CD4-positive, alpha-beta T cell (primary cell): ENCODE measurements at places on chromosomes 2 and 18. TPM values are rescaled to one million over a fixed set of nuclear protein-coding genes. Genes with fewer than 3 reads are reported as not detected.

The RETSAT gene
- total RNA-seq, result 19.2 TPM

The MAP3K19 gene
- not detected for total RNA-seq

The CFC1 gene
- not detected for total RNA-seq

The VIT gene
- total RNA-seq, result not detected

The ZNF521 gene
- total RNA-seq, result not detected

The NPPC gene
- not detected for total RNA-seq

The CCDC178 gene
- total RNA-seq, result not detected

The UGT1A5 gene
- total RNA-seq, result not detected

The PPM1B gene
- 87.3 TPM for total RNA-seq

The CPLX4 gene
- not detected for total RNA-seq

The SERPINB13 gene
- total RNA-seq, result not detected

The C1GALT1C1L gene
- total RNA-seq, result not detected

The UPP2 gene
- not detected for total RNA-seq

The ST6GAL2 gene
- total RNA-seq, result not detected

The LAMA1 gene
- not detected for total RNA-seq

The PMAIP1 gene
- 100 TPM for total RNA-seq

The TCF23 gene
- total RNA-seq, result not detected

The IL36RN gene
- not detected for total RNA-seq

The EFHD1 gene
- not detected for total RNA-seq

The PDK1 gene
- total RNA-seq, result 31.1 TPM

The SKOR2 gene
- total RNA-seq, result not detected

The MAL gene
- 102 TPM for total RNA-seq

The NPAS2 gene
- total RNA-seq, result 10.7 TPM

The NOSTRIN gene
- total RNA-seq, result 1.0 TPM

The HOXD9 gene
- total RNA-seq, result not detected

The PLCD4 gene
- 0.77 TPM for total RNA-seq

The AQP12A gene
- total RNA-seq, result not detected
